NCI-H2107 (cell line): ENCODE measurements at places on chromosomes 4 and X.

DNA sequence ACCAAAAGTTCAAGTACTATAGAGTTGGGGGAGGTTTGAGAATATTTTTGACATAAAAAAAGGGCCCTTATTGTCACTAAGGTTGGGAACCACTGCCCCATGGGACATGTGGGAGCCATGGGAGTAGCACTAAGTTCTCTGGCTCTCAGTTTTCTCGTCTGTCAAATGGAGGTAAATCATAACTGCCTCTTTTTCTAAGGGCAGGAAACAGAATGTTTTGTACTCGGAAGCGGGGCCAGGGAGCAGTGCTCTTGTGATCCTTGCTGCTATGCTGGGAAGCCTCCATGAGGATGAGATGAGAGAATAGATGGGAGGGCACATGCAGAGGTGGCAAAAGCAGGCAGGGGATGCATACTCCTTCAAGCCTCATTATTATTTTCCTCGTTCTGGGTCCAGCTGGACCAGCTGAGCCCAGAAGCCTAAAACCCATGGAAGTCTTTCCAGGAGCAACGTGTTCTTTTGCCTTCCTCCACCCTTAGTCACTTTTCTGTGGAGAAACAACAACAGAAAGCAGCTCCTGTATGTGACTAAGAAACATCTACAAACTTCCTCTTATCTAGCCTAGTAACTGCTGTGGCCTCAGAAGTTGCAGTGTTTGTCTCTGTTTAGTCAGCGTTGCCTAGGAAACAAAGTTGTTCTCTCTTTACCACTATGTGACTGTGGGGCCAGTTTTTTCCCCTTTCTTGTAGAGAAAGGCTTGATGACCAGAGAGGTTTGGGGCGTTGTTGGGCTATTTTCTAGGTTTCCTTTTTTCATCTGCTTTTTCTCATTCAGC, 64.8 kb downstream of the TSC22D3 start:
- no peak for DNase-seq

- DNase-seq, result no peak
Measured at GRCh38 chrX:39017716-39018115, 216.5 kb downstream of the MID1IP1 start.

GRCh38 chr4:145183023-145183422, 2.6 kb upstream of the OTUD4 start:
- no peak for DNase-seq

- peak; percentile 43 for DNase-seq
Measured at GRCh38 chrX:104270916-104271512, 16.3 kb upstream of the ESX1 start.

DNA sequence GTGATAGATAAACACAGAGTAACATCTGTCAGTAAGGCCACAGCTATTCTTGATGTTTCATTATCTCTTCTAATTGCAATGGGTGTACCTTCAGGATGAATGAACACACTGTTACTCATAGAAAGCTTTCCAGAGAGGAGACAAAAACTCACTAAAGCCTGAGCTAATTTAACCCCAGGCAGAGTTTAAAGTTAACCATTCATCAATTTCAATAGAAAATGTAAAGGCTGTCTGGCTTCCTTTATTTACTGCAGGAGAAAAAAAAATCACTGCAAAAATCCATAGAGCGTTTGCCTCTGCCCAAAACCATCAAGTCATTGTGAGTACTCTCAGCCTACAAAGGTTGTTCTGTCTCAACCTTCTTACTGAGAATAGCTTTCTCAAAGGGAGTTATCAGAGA, 376.9 kb downstream of the PPP4R3C start:
- DNase-seq, result no peak

GRCh38 chrX:443536-444210, 57.0 kb upstream of the PPP2R3B start:
- no peak for DNase-seq

DNA sequence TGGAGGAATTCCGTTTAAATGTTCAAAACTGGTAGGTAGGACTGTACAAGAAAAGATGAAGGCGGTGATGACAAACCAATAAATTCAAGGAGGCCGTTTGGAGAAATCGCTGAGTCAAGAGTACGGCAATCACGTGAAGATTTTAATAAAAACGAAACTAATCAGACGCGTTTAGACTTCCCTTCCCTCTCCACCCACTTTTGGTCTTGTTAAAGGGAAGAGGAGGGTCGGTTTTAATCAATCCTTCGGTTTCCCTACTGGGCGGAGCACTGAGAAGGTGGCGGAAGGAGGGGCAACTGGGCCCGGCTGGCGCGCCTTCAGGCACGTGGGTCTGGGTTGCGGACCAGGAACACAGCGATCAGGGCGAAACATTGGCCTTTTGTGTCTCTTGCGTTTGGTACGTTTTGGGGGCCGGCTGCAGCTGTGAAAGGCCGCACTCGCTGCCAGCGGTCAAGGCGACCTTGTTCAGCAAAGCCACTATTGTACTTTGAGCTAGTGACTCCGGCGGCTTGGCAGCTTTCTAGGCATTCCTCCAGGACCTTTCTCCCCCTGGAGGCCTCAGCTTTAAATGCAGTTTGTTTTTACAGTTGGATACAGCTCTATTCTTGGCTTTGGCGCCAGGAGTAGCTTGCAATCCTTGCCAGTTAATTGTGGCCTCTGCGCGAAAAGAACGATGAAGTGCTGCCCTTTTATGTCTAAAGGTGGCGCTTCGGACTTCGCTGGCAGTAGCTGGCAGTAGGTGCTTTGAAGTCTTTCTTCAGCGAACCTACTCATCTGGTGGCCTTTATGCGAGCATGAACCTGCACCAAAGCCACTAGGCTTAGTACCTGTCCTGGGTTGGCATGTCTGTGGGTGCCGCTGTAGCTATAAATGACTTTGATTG, 16.8 kb upstream of the LAMP2 start:
- peak; percentile 69 for DNase-seq

DNA sequence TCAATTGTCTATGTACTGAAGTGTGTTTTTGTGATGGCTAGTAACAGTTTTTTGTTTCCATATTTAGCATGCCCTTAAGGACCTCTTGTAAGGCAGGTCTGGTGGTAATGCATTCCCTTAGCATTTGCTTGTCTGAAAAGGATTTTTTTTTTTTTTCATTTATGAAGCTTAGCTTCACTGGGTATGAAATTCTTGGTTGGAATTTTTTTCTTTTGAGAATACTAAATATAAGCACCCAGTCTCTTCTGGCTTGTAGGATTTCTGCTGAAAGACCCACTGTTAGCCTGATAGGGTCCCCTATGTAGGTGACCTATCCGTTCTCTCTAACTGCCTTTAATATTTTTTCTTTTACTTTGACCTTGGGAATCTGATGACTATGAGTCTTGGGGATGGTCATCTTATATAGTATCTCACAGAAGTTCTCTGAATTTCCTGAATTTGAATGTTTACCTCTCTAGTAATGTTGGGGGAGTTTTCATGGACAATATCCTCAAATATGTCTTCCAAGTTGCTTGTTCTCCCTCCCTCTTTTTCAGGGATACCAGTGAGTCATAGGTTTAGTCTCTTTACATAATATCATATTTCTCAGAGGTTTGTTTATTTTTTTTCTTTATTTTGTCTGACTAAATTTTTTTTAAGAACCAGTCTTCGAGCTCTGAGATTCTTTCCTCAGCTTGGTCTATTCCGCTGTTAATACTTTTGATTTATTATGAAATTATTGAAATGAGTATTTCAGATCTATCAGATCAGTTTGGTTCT, 157.1 kb upstream of the PGRMC2 start:
- DNase-seq, result no peak

DNA sequence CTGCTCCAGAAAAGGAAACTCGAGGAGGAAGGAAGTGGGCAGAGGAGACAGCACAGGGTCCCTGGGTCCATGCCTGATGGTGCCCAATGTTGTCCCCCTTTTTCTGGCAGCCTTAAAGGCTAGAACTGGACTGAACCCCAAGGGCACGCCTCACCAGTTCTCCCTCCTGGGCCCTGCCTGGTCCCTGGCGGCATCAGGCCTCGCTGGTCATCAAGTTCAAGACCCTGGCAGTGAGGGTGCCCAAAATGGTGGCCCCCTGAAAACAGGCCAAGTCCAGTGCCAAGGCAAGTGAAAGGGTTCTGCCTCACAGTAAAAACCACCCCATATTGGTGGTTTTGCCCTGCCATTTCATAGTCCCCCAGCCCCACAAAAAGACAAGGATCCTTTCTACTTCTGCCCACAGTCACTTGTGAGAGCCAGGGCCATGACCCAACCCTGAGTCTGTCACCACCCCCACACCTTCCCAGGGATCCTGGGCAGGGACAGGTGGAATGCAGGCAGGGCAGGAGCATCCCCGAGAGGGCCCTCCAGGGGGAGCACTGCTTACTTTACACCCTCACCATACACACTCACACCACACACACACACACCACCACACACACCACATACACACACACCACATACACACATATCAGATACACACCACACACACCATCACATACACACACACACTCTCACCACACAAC, 107.6 kb downstream of the DCTD start:
- DNase-seq, result no peak

DNA sequence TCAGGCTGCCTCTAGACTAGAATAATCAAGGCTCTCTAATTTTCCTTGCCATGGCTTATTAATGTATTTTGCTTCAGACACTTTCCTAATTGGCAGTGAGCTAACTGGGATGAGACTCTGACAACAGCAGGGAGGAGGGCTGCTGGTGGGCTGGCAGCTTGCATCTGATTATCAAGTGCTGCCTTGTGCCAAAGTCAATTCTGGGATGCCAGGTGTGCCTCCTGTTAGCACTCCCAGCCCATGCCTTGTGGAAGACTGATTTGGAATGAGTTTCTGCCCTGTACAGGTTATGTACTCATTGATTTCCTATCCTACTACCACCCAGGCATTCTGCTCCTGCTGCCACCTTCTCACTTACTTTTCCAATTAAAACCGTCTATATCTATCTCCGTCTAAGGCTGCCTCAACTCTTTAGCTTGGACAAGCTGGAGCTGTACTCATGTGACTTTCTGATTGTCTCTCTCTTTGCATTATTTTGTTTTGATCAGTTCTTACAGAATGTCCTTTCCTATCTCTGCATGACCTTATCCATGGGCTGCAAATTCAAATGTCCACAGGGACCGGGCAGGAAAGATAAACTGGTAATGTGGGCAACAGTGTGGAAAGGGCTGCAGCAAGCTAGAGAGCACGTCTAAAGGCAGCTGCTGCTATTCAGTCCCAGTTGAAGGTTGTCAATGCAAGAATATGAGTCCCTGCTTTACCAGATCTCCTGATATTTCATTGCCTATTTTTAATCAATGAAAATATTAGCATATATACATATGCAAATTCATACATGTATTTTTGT, 112.6 kb downstream of the GABRA2 start:
- no peak for DNase-seq

DNA sequence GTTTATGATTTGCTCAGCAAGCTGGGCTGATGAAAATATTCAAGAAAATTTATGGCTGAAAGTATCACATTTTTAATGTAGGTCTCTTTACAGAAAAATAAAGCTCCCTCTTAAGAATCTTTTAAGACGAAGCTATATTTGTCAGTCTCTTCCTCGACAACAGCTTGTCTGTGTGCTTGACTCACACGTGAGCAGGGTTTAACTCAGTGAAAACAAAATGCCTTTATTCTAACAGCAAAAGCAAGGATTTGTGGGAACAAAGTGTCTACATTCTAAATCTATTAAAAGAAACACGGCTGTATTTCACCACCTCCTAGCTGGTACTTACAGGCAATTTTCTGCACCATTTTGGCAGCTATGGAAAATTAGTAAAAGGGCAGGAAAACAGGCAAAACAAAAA, 75.5 kb downstream of the NYX start:
- DNase-seq, result no peak

DNA sequence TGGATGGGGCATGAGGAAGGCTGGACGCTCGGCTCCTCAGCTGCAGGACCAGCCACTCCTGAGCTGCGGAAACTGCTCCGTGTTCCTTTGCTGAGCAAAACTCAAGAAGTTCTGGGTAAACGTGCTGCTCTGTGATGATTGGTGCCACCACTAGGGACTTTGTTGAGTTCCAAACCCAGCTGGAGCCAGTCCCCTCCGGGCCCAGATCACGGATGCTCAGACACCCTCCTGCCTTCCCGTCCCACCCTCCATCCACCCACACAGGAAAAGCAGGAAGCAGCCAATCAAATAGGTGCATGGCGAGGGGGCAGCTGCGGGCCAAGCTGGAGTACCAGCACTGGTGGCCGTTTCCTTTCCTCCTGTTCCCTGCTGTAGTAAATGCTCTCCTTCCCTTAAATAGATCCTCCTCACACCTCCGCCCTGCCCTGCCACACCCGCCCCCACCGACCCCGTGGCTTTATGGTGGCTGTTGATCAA, 68.0 kb downstream of the ADRA2C start:
- no peak for DNase-seq

DNA sequence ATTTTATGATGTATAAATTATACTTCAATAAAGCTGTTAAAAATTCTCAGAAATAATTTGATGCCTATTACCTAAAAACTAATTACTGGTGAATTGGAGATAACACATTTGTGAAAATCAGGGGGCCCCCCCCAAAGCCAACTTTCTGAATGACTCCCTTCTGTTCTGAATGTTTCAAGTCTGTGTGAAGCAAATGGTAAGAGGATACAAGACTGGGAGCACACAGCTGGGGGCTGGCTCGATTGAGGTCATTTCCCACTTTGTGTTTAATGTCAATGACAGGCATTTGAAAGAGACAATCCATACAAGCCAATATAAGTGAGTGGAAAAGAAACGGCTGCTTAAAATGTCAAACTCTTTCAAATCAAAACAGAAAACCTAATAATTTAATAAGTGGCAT, 155.8 kb downstream of the SH2D1A start:
- no peak for DNase-seq

DNA sequence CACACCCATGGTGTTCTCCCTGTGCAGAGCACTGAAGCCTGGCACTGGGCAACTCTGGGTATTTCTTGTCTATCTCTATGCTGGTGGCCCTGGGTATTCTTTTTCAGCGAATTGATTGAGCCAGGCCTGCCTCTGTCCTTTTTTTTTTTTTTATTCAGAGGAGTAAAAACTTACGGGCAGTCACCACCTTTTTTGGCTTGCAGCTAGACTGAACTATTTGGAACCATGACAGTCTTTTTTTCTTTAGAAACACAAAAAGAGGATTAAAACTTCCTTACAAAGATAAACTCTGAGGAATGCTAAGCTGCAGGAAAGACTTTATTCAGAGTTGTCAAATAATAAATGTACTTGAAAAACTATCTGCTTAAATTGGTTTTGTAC, 119.2 kb upstream of the STIM2 start:
- no peak for DNase-seq

- no peak for DNase-seq
Measured at GRCh38 chrX:12999422-12999821, 24.5 kb downstream of the TMSB4X start.

DNA sequence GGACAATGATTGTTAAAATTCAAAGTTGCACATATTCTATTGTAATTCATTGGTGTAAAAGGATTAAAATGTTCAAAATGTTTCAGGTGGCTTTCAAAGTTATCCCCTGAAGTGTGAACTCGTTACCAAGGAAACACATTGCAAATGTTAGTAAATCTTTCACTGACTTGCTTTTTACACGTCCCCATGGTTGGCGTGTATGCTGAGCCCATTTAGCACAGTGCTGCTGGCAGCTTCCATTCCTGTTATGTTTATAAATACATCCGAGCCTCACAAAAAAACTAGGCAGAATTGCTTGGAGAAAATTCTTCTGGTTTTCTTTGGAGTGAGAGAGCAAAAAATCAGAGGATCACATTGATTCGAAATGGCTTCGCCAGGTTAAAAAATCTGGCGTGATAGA, 105.9 kb upstream of the HPGD start:
- no peak for DNase-seq

GRCh38 chr4:183831683-183832082, 73.4 kb upstream of the STOX2 start:
- no peak for DNase-seq
